ENCODE measurements at places on chromosomes 1 and 21.

- no peak for DNase-seq
Observed at GRCh38 chr1:41343790-41344699, 17.2 kb upstream of the FOXO6 start.

GRCh38 chr21:27580276-27580675 lies 613.4 kb upstream of the ADAMTS5 start:
- DNase-seq = no peak

- DNase-seq = peak; percentile 58
Observed at GRCh38 chr1:234963180-234963903, 165.3 kb downstream of the TOMM20 start.

DNA sequence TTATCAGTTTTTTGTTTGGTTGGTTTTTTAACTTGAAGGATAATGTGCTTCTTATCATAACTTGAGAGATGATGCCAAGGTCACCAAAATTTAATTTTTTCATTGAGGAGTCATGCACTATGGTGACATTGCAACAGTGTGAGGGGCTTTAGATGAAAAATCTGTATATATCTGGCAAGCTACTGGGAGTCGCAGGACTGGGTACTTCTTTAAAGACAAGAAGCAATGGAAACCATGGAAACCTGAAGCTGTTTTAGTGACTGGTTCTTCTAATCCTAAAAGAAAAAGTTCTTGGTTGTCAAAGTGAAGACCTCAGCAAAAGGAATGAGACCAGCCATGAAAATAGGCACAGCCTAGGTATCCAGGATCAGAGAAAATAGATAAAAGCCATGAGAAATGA lies 31.1 kb downstream of the ZC3H11B start:
- no peak for DNase-seq

DNA sequence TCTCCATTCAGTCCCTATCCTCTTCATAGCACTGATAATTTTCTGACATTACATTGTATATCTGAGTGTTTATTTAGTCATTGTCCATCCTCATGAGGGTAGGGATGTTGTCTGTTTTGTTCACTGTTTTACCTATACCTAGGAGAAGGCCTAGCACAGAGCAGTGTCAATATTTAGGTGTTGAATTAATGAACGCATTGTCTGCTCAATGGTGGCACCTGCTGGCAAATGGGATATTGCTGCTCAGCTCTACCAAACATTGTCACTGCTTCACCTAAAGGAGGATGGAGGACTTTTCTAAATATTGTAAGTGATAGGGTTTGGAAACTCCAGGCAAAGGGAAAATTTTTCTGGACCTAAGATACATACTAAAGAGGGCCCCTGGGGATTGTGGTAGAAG lies 243.9 kb downstream of the RRAGC start:
- DNase-seq = no peak

GRCh38 chr1:198481661-198482060 lies 58.8 kb downstream of the ATP6V1G3 start:
- DNase-seq = no peak

DNA sequence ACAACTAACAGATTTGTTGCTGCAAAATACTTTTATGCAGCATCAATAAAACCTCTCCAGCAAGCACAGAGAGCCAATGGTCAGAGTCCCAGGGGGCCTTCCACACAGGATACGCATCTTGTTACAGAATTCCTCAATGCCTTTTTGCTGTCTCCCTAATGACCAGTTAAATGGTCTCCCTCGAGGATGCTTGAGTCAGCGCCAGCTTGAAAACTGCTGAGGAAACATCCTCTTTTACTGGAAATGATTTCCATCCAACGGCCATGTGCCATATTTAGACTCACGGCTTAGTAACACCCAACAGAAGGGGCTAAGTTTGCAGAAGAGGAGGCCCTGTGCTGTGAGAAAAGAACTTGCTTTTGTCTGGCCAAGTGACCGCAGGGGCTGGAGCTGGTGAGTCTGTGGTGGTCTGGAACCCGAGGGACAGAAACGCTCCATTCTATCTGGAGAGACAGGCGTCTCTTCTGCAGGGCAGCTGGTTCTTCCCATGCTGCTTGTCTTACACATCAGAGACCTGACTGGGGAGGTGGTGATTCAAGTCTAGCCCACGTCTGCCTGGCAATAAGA lies 496.4 kb downstream of the SETD4 start:
- DNase-seq = no peak

- peak; percentile 87 for DNase-seq
Observed at GRCh38 chr1:181142096-181142958, 53.8 kb downstream of the IER5 start.

DNA sequence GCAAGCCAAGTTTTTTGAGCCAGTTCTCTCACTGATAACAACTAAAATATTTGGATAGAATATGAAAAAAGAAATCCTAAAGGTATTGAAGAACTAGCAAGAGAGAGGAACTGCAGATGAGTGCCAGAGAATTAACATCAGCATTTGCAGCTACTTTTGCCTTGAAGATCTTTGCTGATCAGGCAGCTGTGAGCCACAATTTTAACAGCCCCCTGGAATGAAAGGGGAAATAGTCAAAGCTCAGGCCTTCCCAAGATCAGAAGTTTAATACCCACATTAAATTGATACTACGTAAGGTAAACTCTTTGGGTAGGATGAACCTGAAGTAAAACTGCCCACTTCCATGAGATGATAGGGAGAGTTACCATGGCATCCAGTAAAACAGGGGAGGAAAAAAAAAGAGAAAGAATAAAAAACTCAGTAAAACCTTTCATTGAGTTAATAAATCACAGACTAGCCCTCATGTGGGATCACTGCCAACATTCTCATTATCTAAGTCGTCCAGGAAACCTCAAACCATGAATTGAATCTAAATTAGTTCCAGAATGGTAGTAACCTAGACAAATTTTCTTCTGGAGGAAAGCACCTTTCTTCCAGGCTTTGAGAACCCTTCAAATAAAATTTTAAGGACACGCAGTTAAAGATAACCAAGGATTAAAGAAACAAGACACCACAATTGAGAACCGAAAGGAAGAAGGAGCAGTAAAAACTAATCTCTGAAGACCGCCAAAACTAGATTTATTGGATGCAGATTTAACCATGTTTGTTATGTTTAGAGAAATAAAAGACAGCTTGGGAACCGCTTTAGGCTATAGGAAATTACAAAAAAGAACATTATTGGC lies 28.3 kb downstream of the SCP2 start:
- no peak for DNase-seq

DNA sequence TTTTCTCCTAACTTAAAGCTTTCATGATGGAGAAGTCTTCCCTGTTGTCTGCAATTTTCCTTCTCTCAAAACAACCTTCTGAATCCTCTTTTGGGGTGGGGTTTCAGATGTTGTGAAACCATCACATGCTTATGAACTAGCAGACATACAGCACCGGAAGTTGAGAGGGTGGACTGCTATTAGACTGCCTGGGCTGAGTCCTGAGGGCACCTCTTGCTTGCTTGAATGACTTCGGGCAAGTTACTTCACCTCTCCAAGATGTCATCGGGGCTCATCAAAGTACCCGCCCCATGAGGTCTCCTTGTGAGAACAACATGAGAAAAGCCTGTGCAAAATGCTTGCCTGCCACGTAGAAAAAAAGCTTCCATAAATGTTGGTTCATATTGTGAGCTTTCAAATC lies 89.6 kb downstream of the CCDC185 start:
- no peak for DNase-seq

- DNase-seq = no peak
Observed at GRCh38 chr1:171212607-171213351, 27.7 kb downstream of the FMO2 start.

DNA sequence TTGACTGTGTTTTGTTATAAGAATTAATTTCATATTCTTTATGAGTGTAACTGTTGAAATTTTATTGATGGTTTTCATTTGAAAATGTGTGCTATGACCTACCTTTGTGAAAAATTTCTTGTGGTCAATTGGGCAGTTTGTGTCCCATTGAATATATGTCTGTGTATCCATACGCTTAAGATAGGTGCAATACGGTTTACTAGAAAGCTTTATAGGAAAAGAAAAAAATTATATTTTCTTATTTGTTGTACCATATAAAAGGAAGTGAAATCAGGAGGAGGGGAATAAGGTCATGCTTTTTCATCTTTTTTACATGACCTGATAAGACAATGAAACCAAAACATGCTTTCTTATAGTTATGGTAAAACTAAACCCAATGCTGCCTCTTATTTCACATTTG lies 807.7 kb downstream of the USP25 start:
- DNase-seq = no peak

- DNase-seq = no peak
Observed at GRCh38 chr1:183876309-183876708, 71.4 kb downstream of the RGL1 start.
